ENCODE measurements at places on chromosomes 12 and 14.

DNA sequence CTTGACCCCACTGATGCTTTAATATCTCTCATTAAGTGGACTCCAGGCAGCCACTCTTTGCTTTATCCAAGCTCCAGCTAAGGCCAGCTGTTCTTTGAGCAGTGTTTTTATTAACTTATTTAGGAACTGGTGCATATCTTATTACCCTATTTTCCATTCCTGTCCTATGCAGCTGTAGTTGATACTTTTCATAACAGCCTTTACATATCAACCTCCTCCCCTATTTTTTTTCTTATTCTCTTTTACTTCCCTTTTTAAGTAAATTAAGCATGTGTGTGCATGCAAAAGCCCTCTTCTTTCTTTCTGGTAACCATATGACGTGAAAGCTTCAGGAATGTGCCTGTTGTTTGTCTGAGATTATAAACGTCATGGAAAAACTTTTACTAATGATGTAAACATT, 121.2 kb downstream of the PTPRQ start:
- DNase-seq = no peak

DNA sequence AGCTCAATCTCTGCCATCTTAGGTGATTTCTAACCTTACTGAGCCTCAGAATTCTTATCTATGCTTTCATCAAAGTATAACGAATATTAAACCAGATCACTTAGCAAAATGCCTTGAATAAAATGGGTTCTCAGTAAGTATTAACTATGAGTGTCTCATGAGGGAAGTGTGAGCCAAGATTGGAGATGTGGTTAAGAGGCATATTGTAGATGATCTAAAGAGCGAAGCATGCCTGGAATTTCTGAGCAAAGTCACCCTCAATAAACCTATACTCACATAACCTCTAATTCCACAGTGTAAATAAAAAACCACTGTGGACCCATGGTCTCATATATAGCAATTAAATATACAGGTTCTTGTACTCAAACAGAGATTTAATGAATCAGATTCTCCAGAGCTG, 193.1 kb upstream of the FSCB start:
- DNase-seq = no peak

DNA sequence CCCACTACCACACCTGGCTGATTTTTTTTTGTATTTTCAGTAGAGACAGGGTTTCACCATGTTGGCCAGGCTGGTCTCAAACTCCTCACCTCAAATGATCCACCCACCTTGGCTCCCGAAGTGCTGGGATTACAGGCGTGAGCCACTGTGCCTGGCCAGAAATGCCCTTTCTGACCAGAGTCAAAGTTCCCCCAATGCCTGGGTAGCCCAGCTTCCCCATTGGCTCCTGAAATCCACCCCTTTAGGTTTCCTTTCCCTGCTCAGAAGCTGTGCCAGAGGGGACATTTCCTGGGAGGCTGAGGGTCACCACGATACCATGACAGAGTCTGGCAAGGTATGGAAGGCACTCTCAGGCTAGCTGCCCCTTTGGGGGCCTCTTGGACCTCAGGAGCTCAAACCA, 3.5 kb downstream of the GSTZ1 start:
- DNase-seq = no peak

DNA sequence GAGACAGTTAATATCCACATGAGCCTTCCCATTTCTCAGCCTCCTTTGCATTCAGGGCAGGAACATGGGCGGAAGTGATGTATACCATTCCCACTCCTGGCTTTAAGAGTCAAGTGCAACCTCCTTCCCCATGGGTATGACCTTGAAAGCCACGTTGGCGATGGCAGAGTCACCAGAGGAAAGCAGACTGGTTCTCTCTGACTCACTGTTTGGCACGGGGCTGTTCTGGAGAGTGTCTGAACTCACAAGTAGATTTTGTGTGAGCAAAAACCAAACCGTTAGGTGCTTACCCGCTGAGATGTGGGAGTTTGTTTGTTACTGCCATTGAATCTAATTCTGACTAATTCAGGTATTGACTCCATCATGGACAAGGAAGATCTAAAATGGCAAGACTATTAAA, 36.7 kb upstream of the PZP start:
- DNase-seq = no peak

Measured in CD4-positive, alpha-beta T cell treated with Interleukin-10 for 1 hour (primary cell).